HFFc6 (cell line): ENCODE measurements at places on chromosomes 7 and 10. TPM values are rescaled to one million over a fixed set of nuclear protein-coding genes. Genes with fewer than 3 reads are reported as not detected.

The MINDY3 gene
- 26.8 to 29.0 TPM (median 28.9 TPM) in 3 replicates for total RNA-seq

DNA sequence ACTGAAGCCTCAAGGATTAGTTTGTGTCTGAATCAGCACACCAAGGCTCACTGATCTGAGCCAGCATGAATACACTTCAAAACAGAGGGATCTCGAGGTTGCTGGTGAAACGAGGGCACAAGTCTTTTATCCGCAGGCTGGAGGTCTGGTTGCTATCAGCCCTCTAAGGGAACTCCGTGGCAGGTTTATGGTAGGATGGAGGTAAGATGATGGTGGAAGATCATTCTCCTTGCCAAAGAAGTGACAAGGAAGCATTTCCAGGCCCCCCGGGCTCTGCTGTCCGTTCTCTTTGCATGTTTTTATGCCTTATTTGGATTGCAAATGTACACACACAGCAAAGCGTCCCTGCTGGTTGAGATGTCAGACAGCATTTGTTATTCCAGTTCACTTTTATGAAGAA, 268.3 kb downstream of the ARHGAP12 start:
- no peak for DNase-seq

DNA sequence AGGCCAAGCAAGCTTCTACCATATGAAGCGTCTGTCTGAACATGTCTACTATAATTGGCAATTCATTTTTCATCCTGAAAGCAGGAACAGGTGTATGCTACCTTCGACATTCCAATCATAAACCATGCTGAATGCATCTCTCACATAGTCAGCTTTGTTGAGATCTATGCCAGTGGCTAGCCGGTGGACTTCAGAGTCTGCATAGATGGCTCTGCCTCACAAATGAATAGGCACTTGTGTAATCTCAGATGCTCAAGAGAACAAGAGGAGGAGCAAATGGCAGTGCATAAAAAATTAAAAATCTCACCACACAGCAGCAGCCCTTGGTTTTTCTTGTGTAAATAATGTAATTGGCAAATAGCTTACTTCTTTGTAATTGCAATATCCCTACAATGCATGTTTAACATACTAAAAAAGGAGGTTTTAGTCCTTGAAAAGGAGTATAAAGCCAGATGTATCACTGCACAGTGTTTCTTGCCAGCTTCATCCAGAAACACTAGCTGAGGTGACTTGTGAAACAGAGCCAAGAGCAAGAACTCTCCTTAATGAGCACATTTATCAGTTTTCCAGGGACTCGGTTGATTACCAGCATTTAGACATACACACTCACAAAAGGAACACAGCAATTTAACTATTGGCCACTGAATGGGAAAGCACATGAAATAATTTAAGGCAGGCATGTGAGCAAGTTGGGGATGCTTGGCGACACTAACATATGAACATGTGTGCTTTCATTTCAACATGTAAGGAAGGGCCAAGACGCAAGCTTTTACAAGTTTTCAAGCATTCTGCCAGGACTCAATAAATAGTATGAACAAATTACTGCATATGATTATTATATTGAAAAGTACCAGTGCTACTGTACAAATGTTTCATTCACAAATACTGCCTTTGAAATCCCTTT, 249.9 kb upstream of the PLXNA4 start:
- DNase-seq = no peak

DNA sequence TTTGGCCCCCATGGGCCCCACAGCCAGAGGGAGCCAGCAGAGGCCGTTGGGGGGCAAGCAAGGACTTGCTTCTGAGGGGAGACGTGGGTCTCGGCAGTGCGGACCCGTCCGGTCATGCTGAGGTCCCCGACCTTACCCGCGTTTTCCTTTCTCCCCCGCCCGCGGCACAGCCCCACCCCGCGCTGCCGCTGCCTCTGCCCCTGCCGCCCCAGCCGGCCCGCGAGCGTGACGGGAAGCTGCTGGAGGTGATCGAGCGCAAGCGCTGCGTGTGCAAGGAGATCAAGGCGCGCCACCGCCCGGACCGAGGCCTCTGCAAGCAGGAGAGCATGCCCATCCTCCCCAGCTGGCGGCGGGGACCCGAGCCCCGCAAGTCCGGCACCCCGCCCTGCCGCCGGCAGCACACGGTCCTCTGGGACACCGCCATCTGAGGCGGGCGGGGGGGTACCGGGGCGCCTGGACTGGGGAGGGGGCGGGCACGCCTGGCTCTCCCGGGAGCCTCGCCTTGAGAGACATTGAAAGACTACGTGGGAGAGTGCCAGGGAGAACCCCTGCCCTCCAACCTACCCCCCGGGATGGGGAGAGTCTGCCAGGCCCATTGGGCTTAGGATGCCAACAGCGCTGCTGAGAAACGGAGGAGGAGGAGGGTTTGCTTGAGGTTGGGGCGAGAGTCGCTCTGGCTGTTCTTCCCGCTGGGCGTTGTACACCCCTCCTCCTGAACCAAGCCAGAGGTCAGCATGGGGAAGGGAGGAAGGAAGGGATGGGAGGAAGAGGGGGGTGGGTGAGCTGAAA, 9.9 kb downstream of the NYAP1 start:
- DNase-seq = no peak

DNA sequence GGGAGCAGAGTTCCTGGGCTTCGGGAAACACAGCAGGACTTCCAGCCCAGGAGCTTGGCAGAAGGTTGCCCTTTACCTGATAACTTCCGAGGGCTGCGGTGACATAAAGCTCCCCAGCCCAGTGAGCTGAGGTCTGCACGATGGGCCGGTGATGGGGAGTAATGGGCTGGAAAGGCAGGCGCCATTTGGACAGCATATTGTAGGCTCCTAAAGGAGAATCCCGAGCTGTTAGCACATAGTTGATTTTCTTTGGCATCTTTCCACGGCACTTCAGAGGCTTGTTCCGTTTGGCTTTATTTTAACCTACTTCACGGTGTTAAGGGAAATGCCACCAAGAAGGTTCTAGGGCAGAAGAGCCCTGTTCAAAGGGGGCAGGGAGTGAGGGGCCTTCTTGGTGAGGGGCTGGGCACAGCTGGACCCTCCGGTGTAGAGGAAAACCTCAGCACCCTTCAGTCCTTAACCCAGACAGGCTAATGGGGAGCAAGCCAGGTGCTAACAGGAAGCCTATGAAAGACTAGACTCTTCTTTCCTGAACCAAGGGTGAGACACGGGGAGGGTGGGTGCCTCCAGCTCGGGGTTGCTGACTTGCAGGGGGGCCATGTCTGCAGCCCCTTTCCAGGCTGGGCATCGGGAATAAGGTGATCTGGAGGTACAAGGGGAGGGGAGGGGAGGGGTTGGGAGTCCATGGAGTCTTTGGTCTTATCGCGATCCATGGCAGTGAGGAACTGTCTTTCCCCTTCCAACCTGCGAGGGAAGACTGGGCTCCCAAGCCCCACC, 347.7 kb downstream of the GLRX3 start:
- no peak for DNase-seq
